MCF 10A (cell line): ENCODE measurements at places on chromosomes 5 and 9. TPM values are rescaled to one million over a fixed set of nuclear protein-coding genes. Genes with fewer than 3 reads are reported as not detected.

GRCh38 chr9:136784249-136784996, 6.7 kb upstream of the TMEM141 start:
- no peaks in the 10 kb centered on the region for H3K36me3 ChIP-seq
- H3K4me1 ChIP-seq, result peaks cover 5% of the 10 kb centered on the region
- peak; percentile 46 for DNase-seq
- peaks cover 29% of the 10 kb centered on the region for H3K27me3 ChIP-seq

Gene PCDHB14
- 4.7 and 6.2 TPM in 2 replicates for total RNA-seq

DNA sequence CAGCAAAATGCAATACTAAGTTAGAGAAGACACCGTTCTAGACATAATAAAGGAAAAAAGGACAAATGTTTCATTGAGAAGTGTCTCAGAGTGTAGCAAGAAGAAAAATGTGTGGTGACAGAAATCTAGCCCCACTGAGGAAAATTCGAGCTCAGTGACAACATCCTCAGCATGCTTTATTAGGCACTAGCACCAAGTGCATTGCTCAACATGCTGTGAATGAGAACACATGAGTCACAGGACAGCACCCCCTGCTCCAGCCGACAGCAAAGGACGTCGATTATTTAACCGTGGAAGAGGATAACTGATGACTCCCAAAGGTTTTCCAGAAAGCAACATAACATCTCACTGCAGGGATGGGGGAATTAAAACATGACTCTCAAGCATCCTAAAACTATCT, 182.7 kb downstream of the GNAQ start:
- no peaks in the 10 kb centered on the region for H3K27me3 ChIP-seq
- DNase-seq, result peak; percentile 88
- H3K4me1 ChIP-seq, result peaks cover 8% of the 10 kb centered on the region
- no peak overlapping the region for H3K4me3 ChIP-seq

GRCh38 chr9:137281345-137282116, 4.0 kb downstream of the TOR4A start:
- no peak overlapping the region for H3K4me3 ChIP-seq
- peaks cover 12% of the 10 kb centered on the region for H3K4me1 ChIP-seq
- DNase-seq, result no peak

Gene PCDHGA9
- 0.89 and 1.3 TPM in 2 replicates for total RNA-seq

Gene CDKN2B-AS1
- total RNA-seq, result not detected in 2 replicates

Gene BRINP1
- not detected in 2 replicates for total RNA-seq

GRCh38 chr9:105244734-105245028, 230 bp downstream of the SLC44A1 start:
- no peaks in the 10 kb centered on the region for H3K36me3 ChIP-seq
- peak overlapping the region; percentile 83 for H3K4me3 ChIP-seq
- peak overlapping the region; percentile 68 for H3K27ac ChIP-seq
- H3K27me3 ChIP-seq, result peaks cover 22% of the 10 kb centered on the region

DNA sequence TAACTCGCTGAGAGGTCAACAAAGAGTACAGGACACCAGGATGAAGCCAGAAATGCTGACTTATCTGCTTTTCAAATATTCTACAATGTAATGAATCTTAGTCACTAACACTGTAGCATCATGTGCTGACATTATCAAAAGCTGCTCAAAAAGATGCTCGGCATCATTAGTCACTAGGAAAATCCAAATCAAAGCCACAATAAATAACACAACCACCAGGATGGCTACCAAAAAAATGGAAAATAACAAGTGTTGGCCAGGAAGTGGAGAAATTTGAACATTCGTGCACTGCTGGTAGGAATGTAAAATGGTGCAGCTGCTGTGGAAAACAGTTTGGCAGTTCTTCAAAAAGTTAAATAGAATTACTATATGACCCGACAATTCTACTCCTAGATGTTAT, 269.1 kb downstream of the GLIS3 start:
- H3K27me3 ChIP-seq, result no peaks in the 10 kb centered on the region
- H3K27ac ChIP-seq, result no peak overlapping the region
- no peaks in the 10 kb centered on the region for H3K36me3 ChIP-seq
- H3K4me1 ChIP-seq, result no peaks in the 10 kb centered on the region

DNA sequence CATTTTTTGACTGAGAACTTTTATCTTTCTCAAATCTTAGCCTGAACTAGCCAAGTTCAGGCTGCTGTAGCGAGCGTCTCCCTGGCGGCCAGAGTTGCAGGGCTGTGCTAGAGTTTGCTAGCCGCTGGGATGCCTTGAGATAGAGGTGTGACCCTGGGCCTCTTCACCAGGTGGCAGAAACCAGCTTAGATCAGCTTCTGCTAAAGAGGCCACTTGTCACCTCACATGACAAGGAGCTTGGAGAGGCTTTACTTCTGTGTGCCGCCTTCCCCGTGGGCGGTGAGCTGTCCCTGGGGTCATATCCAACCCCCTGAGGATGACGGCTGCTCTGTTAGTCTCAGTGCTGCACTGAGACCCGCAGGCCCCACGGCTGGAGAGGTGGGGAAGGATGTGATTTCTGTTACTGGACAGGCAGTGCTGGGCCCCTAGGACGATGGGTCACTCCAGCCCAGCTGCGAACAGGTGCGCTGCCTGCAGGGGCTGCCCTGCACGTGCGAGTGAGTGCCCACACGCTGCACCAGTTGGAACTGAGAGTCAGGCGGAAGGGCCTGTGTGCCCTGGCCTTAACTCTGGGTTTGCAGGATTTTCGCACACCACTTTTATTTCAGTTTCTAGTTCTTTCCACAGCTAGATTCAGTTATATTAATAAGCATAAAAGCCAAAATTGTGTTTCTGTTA, 63.8 kb downstream of the EHMT1 start:
- H3K36me3 ChIP-seq, result peaks cover 59% of the 10 kb centered on the region
- no peak for DNase-seq
- H3K27me3 ChIP-seq, result no peaks in the 10 kb centered on the region
- no peak overlapping the region for H3K27ac ChIP-seq

DNA sequence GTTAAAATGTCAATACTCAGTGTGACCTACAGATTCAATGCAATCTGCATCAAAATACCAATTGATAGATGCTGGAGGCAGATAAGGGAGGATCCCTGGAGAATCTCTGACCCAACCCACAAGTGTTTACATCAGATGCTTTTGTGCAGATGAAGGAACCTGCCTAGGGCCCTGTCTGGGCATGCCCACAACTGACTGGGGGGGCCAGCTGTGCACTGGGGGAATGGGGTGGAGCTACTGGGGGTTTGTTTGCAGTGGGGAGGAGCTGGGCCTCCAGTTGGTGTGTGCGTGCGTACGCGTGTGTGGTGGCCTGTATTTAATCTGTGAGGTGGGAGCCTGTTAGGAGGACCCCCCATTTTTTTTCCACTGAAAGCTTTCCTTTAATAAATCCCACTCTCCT, 244.9 kb downstream of the TRIM36 start:
- H3K27me3 ChIP-seq, result peaks cover 9% of the 10 kb centered on the region
- no peak for DNase-seq
- H3K4me3 ChIP-seq, result no peak overlapping the region
- H3K36me3 ChIP-seq, result no peaks in the 10 kb centered on the region

- DNase-seq, result no peak
- peaks cover 19% of the 10 kb centered on the region for H3K4me1 ChIP-seq
- no peaks in the 10 kb centered on the region for H3K27me3 ChIP-seq
- H3K36me3 ChIP-seq, result no peaks in the 10 kb centered on the region
- no peak overlapping the region for H3K4me3 ChIP-seq
- no peak overlapping the region for H3K27ac ChIP-seq
Observed at GRCh38 chr5:17415321-17415758, 82.7 kb upstream of the TAF11L2 start.

DNA sequence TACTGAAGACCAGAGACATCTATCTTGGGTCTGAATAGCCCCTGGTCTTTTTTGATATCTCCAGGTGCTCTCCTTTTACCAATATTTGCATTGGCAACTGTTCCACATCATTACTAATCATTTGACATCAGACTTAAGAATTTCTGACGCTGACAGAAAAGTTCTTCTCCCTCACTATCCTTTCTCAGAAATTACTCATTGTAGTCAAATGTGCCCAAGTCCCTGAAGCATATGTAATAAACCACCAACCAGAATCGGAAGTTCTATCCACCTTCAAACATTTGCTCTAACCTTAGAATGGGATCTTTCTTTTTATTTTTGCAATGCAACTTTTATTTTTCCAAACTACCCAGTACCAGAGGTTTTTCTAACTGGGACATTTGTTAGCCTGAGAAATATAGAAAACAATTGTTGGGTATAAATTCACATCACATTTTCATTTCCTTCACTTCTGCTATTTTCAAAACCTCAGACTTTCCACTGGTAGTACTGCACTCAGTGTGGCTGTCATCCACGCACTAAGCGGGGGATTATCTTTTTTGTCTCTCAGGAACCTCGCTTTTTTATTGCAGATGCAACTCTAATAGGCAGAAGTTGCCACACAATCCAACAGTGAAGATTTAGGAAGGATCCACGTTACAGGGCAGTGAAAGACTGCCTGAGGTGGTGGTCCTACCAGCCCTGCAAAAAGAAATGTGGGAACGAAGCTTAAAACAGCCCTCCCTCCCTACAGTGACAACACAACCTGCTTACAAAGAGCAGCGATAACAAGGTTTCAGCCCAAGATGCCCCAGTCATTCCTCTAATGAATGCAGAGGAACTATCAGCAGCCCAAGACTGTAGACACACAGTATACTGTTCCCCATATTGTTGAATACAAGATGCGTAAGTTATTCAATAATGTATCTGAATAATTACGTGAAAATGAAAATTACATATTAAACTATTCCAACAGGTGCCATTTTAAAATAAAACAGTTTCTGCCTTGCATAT, 201.2 kb downstream of the EBF1 start:
- no peaks in the 10 kb centered on the region for H3K36me3 ChIP-seq
- no peak for DNase-seq
- no peak overlapping the region for H3K27ac ChIP-seq
- no peak overlapping the region for H3K4me3 ChIP-seq
- H3K4me1 ChIP-seq, result peaks cover 9% of the 10 kb centered on the region

Gene STPG3
- total RNA-seq, result not detected in 2 replicates

Gene BTNL8
- total RNA-seq, result not detected in 2 replicates

Gene GARNL3
- 4.9 and 6.1 TPM in 2 replicates for total RNA-seq

Gene CCDC152
- total RNA-seq, result not detected in 2 replicates

- no peak for DNase-seq
- H3K36me3 ChIP-seq, result peaks cover 11% of the 10 kb centered on the region
- no peak overlapping the region for H3K4me3 ChIP-seq
- no peaks in the 10 kb centered on the region for H3K27me3 ChIP-seq
- H3K4me1 ChIP-seq, result peaks cover 10% of the 10 kb centered on the region
Observed at GRCh38 chr9:94061864-94062263, 22.4 kb upstream of the PTPDC1 start.
